ENCODE measurements at places on chromosomes 11 and 22.

DNA sequence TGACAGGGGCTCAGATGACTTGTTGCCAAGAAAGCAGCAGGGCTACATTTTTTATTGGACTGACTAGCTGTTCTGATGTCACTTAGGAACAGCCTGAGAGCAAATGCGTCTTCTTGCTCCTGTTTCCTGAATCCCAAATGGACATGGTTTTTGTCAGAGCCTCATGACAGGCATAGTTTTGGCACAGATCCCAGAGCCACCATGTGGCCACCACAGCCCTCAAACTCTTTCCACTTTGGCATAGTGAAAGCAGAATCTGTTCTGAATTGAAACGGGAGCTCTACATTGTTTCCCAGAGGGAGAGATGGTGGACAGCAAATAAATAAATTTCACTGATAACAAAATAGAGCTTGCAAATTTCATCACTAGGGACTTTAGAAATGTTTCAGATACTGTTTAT is 222.2 kb downstream of the C11orf87 start:
- no peak for DNase-seq

DNA sequence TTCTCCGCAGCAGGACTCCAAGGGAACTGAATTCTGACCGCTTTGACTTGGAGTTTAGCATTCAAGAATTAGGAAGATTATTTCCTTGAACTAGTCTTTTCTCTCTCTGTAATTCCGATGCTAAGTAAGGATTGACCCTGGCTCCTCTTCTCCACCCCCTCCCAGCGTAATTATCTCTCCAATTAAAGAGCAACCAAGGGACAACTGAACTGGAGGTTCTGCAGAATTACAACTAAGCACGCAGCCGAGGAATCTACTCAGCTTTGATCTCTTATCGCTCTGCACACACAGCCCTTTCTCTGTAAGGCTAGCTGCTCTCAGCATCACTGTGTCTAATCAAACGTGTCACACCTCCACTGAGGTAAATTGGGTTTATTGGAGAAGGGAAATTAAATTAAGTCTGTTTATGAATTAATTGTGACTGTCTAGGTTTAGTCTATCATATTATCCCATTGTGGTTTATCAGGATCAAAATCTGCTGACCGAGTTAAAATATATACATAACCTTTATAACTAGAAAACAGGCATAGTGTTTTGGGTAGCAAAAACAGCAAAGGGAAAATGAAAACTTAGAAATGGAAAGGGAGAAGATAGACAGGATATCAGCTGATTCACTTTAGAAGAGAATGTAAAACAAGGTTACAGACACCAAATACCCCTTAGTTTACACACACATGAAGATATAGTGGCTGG is 241.3 kb upstream of the LARGE1 start:
- DNase-seq, result no peak

GRCh38 chr22:29606320-29606719 is 2.9 kb downstream of the NF2 start:
- no peak for DNase-seq

DNA sequence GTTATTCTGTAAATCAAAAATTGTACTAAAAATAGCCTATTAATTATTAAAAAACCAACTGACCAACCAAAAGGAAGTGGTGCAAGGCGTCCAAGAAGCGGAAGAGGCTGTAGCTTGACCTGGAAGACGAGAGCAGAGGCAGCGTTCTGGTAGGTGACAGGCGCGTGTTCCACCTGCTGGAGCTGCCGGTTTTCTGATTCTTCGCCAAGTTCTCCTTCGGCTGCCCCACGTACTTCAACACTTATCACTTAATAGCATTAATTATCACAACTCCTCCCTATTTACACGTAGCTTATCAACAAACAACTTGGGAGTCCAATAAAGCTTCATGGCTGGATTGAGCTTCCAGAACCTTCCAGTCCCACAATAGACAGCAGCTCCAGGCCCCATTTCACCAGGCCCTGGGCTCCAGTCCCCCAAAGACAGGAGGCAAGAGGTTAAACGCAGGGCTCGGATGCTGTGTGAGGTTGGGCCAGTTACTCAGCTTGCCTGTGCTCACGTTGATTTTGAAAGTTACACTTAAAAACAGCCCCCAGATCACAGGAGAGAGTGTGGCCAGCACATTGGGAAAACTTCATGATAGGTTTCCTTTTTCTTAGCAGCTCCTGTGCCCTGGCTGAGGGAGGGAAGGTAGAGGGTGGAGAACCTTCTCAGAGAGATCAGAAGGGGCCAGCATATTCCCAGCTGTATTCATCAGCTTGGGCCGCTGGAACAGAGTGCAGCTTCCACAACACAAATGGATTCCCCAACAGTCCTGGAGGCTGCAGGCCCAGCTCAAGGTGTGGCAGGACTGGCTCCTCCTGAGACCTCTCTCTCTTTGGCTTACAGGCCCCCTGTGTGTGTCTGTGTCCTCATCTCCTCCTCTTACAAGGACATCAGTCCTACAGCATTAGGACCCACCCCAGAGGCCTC is 54.2 kb upstream of the FGF3 start:
- DNase-seq, result no peak

- no peak for DNase-seq
These were observed 11.1 kb downstream of the ALG9 start for GRCh38 chr11:111860257-111860656.

DNA sequence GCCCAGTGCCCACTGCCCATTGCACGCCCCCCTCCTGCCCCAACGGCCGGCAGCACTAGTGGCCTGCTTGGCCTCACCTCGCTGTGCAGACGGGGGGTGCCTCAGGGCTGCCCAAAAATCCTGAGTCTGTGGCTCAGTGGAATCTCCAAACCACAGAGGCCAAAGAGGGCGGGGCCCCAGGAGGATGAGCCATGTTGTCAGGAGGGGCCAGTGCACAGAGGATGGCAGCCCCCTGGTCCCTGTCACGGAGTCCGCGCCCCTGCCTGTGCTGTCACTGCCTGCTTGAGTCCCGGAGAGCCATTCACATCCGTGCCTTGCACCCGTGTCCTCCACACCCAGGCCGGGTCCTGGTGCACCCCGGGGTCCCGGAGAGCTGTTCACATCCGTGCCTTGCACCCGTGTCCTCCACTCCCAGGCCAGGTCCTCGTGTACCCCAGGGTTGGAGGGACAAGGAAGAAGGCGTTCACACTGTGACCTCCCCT is 36.4 kb upstream of the MUC5AC start:
- DNase-seq, result no peak

- DNase-seq, result peak; percentile 87
These were observed 206.4 kb downstream of the DBX1 start for GRCh38 chr11:19953909-19954308.

- peak; percentile 41 for DNase-seq
These were observed 34.7 kb downstream of the ATG16L2 start for GRCh38 chr11:72848846-72849466.

- DNase-seq, result no peak
These were observed 17.2 kb downstream of the WEE1 start for GRCh38 chr11:9590717-9591116.

- no peak for DNase-seq
These were observed 254.5 kb upstream of the NARS2 start for GRCh38 chr11:78829146-78829545.

DNA sequence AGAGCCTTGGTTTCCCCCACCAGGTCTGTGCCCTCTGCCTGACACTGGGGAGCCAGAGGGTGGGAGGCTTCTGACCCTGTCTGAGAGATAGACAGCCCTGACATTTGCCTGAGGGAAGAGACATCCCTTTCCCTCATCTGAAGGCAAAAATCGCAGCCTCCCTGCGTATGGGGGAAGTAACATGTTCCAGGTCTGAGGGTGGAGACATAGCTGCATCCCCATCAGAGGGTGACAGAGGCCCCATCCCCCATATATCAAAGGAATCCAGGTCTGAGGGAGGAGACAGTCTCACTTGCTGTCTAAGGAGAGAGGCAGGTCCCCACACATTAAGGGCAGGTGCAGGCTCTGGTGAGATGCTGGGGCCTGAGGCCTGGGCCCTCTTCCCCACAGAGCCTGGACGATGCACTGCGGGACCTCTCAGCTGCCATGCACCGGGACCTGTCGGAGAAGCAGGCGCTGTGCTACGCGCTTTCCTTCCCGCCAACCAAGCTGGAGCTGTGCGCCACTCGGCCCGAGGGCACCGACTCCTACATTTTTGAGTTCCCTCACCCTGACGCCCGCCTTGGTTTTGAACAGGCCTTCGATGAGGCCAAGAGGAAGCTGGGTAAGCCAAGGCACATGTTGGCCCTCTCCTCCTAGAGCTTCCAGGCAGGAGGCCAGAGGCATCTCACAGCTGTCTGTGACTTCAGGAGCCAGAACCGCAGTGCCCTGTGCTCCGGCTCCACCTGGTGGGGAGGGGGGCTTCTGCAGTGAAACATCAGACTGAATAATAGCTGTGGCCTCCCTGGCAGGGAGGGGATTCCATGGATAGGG is 16.1 kb upstream of the RELT start:
- DNase-seq, result no peak

DNA sequence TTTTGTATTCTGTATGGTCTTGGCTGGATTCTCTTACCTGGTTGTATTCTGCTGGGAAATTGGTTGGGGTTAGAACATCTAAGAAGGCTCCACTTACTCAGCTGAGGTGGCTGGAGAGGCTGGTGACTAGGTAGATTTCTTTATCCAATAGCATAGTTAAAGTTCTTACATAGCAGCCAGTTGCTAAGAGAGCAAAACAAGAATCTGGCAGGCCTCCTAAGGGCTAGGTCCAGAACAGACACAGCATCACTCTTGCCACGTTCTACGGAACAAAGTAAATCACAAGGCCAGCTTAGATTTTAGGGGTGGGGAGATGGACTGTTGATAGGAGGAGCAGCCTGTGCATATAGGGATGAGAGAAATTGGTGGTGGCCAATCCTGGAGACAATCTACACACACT is 141.3 kb upstream of the CCDC90B start:
- no peak for DNase-seq

- no peak for DNase-seq
These were observed 1.8 kb downstream of the TMEM179B start for GRCh38 chr11:62788991-62789390.

DNA sequence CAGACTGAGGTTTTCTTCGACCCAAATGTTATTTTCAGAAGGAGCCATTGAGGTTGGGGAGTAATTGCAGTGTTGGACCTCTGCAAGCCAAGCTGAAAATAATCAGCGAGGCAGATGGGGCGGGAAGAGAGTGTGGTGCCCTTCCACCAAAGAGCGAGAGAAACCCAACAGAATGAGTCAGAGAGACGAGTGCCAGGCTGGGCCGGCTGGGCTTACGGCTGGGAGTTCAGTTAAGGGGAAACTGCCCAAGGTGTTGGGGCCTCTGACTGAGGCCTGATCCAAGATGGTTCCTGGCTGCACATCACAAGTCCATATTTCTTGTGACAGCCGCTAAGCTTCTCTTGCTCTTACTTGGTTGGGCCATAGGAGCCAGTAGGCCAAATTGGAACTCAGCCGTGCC is 30.4 kb upstream of the CREB3L1 start:
- peak; percentile 61 for DNase-seq

DNA sequence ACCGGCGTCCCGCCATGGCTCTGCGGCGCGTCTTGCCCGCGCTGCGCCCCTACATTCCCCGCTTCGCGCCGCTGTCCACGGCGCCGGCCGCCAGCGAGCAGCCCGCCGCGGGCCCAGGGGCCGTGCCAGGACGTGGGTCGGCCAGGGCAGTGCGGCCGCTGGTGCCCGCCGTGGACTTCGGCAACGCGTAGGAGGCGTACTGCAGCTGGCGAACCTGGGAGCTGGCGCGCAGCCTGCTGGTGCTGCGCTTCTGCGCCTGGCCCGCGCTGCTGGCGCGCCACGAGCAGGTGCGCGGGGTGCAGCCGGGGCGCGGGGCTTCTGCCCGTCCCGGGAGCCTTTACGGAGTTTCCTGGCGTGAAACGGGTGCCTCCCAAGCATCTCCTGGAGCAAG is 20.1 kb downstream of the DGCR6L start:
- DNase-seq, result no peak

GRCh38 chr11:104547996-104548661 is 350.1 kb downstream of the CASP12 start:
- DNase-seq, result no peak

DNA sequence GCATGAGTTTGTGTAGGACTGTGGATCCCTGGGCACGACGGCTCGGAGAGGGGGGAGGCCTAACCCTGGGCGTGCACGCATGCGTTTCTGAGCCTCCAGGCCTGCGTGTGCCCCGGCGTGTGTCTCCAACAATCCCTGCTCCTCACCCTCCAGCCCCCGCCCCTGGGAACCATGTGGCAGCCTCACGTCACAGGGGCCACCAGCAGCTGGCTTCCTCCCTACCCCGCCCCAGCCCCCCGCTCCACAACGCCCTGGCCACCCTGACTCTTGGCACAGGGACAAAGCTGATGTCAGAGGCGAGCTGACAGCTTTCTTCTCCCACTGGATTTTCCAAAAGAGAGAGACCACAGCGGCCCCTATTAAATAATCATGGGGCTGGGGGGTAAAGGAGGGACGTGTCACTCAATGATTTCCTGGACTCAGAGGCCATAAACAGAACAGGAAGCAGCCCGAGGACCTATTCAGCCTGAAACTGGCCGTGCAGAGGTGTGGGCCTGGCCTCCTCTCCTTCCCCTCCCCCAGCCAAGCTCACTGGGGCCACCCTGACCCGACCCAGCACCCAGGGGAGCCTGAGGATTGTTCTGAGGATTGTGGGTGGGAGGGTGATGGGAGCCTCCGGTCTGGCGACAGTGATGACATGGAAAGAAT is 6.8 kb upstream of the LIF start:
- peak; percentile 26 for DNase-seq

- no peak for DNase-seq
These were observed 3.8 kb downstream of the YAP1 start for GRCh38 chr11:102114032-102114431.
